ENCODE measurements at places on chromosomes 1 and 21.
A peak's percentile ranks its signal among the peaks of the same experiment; 100 is the strongest.

GRCh38 chr1:209556162-209556690 is 27.3 kb upstream of the CAMK1G start:
- no peak for DNase-seq

- DNase-seq = no peak
Observed at GRCh38 chr21:38759413-38759812, 46.3 kb upstream of the ETS2 start.

DNA sequence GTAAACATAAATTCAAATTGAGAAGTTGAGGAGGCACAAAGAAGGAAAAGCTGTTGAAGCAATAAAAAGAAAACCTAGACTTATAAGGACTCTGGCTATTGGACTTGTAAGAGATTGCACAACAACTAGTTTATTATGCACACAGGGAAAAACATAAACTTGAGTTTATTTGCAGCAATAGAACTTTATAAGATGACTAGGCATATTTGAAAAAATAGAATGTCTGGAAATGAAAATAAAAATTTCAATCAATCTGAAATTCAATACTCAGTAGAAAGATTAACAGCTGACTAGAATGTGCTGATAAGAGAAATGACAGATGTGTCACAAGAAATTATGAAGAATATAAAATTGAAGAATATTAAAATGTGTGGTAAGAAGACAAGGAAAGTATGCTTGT is 505.4 kb upstream of the ZP4 start:
- no peak for DNase-seq

GRCh38 chr1:118275472-118276115 is 90.6 kb upstream of the SPAG17 start:
- DNase-seq = no peak

- no peak for DNase-seq
Observed at GRCh38 chr1:94001397-94002045, 92.3 kb upstream of the GCLM start.

- no peak for DNase-seq
Observed at GRCh38 chr1:19824541-19824940, 9.5 kb upstream of the RNF186 start.

GRCh38 chr1:191831572-191831971 is 326.7 kb upstream of the RGS18 start:
- no peak for DNase-seq

- DNase-seq = no peak
Observed at GRCh38 chr21:29340228-29340627, 41.5 kb downstream of the BACH1 start.

GRCh38 chr1:172754609-172755008 is 95.7 kb downstream of the FASLG start:
- no peak for DNase-seq

DNA sequence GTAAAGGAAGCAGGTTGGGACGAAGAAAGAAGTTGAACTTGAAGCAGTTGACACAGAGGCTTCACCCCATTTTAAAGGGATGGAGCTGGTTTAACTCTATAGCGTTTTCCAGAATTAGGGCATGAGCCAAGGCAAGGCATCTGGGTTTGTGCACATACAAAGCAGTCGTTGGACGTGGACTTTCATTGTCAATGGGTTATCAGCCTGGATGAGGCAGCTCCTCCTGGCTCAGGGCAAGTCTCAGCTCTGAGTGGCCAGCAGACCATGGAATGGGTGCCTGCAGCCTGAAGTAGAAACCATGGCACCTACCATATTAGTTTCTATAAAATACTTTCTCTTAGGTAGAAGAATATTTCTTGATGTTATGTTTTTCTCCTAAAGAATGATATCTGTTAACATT is 163.8 kb upstream of the KCNK2 start:
- no peak for DNase-seq

DNA sequence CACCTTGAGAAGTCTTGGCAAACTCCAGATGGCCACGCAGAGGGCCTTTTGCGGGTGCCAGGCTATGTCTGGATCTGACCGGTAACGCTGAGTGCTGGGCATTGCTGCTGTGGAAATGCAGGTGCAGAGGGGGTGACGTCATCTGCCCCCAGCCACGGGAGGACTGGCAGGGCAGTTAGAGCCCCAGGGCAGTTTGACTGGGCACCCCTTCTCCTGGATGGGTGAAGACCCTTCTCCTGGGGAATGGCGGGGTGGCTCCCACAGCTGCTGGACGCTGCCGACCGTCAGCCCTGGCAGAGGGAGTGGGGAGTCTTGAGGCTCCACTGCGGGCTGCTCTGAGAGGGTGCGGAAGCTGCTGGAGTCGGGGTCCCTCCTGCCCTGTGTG is 12.6 kb upstream of the EDN2 start:
- no peak for DNase-seq

- DNase-seq = no peak
Observed at GRCh38 chr1:204357551-204358490, 1.9 kb downstream of the PLEKHA6 start.

GRCh38 chr1:212121779-212122178 is 86.2 kb downstream of the DTL start:
- DNase-seq = no peak

GRCh38 chr1:10692401-10693021 is 103.9 kb downstream of the CASZ1 start:
- DNase-seq = peak; percentile 46

GRCh38 chr1:119250299-119250698 is 109.8 kb upstream of the WARS2 start:
- DNase-seq = no peak

- DNase-seq = peak; percentile 60
Observed at GRCh38 chr1:231040019-231040799, at the start of gene FAM89A. Gene FAM89A, minus strand, starts transcription at chr1:231040254. Its CDS starts 43 bp downstream, at chr1:231040211.

DNA sequence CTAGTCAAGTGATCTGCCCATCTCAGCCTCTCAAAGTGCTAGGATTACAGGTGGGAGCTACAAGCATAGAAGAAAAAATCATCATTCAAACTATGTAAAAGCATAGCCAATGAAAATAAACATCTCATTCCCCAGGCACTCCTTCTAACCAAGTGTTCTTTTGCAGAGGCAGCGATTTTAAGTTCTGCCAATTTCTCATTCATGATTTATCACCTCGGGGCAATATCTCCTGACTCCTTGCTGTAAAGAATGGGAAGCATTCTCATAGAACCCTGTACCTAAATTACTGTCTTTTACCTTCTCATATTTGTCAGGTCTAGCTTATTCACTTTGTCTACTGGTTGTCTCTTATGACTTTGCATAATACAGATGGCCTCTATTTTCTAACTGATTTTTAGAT is 32.5 kb upstream of the IVNS1ABP start:
- DNase-seq = no peak

DNA sequence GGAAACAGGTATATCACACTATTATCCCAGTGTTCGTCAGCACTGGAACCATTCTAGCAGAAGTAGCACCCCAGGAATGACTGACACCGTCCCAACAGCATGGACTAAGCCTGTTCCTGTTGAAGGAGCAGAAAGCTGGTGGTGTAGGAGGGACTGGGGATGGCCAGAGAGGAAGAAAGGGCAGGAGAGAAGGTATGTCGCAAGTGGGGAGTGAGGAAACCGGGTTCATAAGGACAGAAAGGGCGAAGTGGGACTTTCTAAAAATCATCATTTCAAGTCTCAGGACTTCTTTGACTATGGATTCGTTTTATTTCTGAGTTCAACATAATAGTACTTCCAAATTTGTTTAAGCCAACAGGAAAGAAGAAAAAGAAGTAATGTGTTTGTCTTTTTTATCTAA is 19.7 kb upstream of the MX1 start:
- DNase-seq = no peak

GRCh38 chr1:48718705-48719104 is 58.0 kb downstream of the BEND5 start:
- DNase-seq = no peak

DNA sequence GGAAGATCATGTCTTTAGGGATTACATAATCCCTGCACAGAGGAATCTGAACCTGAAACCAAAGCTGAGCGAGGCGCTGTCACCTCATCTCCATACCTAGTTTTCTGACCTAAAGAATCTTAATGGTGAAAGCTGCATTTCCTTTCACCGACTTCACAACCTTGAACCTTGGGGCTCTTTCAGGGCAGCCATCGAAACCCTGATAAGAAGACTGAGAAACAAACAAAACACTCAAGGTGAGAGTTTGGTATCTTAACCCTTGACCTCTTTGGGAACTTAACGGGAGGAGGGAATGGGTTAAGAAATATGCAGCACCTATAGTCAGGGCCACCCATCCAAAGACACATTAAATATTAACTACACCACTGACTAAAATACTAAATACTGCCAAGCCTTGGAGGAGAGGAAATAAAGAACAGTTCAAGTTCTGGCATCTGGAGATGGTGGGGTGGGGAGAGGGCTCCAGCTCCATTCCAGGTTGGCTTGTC is 2.0 kb downstream of the C1orf116 start:
- DNase-seq = no peak

- DNase-seq = no peak
Observed at GRCh38 chr1:119554183-119554582, 47.2 kb downstream of the HSD3B1 start.

DNA sequence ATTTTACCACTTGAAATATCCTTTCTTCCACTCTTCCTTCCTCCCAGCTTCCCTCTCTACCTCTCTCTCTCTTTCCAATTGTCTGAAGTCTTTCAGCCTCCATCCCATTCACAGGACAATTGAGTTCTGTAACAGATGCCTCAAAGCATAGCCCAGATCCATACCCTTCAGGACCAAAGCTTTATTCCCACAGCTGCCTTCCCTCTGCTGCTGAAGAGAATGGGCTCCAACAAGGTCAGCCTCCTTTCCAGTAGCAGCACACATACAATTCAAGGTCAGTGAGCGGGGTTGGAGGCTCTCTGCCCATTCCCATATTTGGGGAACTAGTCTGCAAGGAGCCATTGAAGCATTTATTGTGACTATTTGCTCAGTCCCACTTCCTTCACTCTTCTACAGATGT is 179.9 kb downstream of the DPYD start:
- DNase-seq = no peak

DNA sequence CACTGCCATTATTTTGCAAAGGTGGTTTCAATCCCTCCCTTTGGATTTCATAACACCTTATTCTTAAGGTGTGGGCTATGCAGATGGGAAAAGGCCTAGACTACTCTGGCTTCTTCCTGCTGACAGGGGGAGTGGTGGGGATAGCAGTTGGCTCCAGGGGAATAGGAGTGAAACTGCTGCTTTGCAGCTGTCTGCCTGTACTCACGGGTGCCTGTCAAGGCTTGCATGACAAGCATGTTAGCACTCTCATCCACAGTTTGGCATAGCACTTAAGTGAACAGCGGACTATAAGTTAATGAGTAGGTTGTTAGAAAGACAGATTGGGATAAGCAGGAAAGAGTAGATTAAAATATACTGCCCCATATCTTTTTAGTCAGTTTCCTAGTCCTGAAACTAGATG is 287.5 kb upstream of the DAB1 start:
- no peak for DNase-seq

DNA sequence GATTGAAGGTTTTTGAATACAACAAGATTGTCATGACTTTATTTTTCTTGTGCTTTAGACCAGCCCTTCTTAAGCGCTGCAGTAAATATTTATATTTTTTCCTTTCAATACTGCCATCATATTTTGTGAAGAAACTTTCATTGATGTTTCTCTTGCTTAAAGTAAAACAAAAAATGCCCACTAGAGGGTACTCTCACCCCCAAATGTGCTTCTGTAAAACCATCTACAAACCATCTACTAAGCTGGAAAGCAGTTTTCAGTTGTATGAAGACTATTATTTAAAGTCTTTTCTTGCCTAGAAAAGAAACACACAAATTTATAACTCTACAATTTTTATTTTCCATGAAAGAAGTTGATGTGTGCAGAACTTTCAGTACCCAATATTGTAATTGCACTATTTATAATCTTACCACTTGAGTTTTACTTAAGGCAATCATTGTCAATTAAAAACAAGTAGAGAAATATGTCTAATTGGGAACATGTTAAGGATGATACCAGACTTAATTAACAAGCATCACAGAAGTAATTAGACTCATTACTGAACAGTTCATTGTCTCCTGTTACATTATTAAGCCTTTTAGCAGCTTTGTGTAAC is 10.7 kb downstream of the LEPR start:
- DNase-seq = no peak

DNA sequence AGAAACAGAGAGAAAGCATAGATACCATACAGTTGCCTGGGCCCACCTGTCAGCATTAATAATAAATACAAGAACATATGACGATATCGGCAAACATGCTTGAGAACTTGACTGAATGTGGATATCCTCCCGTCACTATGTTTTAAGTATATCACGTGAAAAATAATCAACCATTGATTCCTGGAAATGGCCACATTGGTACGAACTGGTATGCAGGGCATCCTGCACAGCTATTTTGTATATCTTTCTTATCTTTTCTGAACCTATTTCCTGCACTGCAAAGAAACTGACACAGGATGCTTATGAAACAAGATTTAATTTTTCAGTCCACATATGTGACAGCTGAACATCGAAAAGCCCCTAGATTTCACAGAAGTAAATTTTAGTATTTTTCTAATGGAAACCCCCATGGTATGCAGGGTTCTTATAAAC is 22.8 kb upstream of the RGS1 start:
- no peak for DNase-seq

GRCh38 chr1:227900571-227901051 is 47.1 kb downstream of the WNT9A start:
- DNase-seq = no peak

GRCh38 chr1:241212628-241213027 is 144.4 kb downstream of the RGS7 start:
- DNase-seq = no peak

DNA sequence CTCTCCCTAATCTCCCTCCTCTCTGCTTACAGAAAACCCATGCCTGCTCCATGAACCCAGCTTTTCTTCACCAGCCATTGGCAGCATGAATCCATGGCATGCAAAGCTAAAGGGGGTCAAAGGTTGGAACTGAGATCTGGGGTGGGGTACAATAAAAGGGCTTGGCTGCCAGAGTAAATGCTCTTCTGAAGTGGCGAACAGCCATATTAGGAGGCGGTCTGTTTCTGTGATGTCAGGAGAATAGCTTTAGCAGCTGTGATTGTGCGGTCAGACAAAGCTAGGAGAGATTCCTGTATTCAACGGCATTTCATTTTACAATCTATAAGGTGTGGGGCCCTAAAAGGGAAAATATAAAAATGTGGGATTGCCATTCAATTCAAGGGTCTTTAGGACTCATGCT is 71.7 kb upstream of the TMPRSS2 start:
- no peak for DNase-seq

DNA sequence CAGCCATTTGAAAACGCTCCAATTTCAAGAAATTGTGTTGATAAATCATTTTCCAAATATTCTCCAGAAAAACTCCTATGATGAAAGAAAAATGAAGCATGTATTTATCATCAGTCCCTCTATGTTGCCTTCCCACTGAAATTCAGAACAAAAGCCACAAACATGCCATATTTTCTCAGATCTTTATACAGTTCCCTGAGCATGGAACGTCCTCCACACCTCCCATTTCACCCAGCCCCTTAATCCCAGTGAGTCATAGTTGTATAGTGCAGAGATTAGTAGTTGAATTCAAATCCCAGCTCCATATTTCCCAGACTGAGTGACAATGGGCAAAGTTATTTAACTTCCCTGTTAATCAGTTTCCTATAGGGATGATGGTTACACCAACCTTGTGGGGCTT is 20.6 kb upstream of the NPL start:
- DNase-seq = no peak

- no peak for DNase-seq
Observed at GRCh38 chr1:65469126-65469888, 48.8 kb downstream of the LEPR start.

Measured in activated CD4-positive, CD25-positive, alpha-beta regulatory T cell (primary cell).